ENCODE measurements at places on chromosomes 5 and 9.

- DNase-seq: no peak
Observed at GRCh38 chr5:134123360-134123759, 8.9 kb downstream of the TCF7 start.

GRCh38 chr9:6109986-6110385, 94.6 kb upstream of the RANBP6 start:
- DNase-seq: no peak

DNA sequence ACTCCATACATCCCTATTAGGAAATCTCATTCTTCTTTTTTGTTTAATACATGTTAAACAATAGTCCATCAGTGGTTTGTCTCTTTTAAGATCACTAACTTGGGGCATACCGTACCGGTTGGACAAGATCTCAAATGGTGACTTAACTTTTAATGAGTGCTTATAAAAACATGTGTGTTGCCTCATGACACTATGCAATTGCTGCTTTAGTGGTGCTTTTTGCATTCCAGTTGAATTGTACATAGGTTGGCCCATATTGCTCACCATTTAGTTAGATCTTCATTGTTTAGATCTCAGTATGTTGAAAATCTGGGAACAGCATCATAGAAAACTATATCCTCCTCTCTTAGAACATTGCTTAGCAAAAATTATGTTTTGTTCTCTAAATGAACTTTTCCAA, 17.8 kb downstream of the C9orf85 start:
- DNase-seq: no peak

GRCh38 chr5:139419226-139420192, 15.6 kb upstream of the SPATA24 start:
- no peak for DNase-seq

- DNase-seq: no peak
Observed at GRCh38 chr9:73863924-73864323, 633.2 kb upstream of the RORB start.

GRCh38 chr9:126374366-126374781, 47.7 kb downstream of the MVB12B start:
- no peak for DNase-seq

Measured in GM19239 (cell line).